ENCODE measurements at places on chromosomes 2 and 18.

DNA sequence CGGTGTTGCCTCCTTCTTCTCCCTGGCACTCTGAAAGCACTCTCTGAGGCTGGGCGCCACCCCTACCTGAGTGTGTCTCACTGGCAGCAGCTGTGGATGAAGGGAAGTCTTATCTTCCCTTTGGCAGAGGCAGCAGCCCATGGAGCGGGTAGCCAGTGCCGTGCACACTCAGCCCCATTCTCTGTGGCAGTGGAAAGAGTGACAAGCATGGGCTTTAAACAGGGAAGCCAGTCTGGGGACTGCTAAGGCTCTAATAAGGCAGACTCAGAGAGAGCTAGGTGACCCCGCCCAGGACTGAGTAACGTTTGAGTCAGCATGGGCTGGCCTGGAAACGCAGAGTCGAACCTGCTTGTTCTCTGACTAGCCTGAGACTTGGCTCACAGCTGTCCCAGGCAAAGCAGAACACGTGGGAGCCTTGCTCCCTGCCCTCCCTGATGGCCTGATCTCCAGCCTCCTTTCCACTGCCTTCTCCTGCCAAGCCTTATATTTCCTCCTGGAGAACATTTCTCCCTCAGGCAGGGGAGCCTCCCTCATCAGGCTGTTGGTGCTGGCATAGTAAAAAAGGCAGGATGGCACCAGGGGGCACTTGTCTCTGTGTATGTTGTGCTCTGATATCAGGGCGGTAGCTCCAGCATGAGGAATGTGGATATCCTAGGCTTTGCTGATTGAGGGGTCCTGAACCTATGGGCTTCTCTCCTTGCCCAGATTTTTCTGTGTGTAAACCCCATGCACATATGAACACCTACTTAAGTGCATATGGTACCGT, 93.9 kb upstream of the LGALSL start:
- DNase-seq = no peak

DNA sequence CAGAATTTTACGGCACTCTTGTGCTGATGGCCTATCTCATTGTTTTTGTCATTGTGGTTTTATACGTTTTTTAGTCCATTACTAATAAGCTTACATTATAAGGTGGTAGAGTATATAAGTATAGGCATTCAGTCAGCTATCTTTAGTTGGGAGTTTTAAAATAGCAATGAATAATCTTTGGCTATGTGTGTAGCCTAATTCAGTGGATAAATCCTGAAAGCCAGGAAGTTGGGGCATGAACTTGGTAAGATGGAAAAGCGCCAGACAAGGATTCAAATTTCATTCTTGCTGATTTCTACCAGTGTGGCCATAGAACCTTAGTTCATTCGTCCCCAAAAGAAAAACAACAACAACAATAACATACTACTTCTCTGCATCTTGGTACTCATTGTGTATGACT, 31.2 kb downstream of the EPC2 start:
- DNase-seq = no peak

DNA sequence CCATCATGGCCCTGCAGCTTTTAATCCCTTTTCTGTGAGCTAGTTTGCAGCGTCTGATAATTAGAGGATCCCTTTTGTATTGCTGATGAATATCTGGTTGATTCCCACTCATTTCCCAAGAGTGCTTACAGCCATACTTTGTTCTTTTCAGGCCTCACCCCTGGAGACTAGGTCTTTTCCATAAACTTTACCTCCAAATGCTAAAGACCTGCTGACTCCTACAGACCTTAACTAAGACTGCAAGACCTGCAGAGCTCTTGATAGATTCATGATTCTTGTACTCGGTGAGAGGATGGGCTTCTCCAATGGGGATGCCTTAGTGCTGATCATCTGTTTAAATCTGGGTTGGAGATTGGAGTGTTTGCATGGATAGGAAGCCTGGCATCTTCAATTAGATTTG, 33.1 kb upstream of the DYNAP start:
- no peak for DNase-seq

GRCh38 chr18:57668021-57668420, 46.4 kb upstream of the NARS1 start:
- no peak for DNase-seq

GRCh38 chr2:18253686-18254197, 306.7 kb downstream of the RDH14 start:
- DNase-seq = no peak

DNA sequence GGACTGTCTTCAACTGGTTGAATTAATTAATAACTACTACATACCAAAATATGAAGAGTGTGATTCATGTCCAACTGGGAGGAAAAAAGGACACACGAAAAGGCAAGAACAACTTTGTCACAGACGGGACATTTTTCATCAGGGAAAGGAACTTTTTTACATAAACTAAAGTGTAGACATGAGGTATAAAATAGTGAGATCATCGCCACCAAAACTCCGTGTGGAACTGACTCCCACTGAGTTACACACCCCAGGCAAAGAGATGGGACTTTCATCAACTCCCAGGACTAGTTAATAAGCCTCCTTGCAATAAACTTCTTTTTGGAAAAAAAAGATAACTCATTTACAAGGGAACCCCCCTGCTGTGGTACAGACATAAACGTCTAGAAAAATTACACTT, 12.9 kb upstream of the NMI start:
- DNase-seq = no peak

DNA sequence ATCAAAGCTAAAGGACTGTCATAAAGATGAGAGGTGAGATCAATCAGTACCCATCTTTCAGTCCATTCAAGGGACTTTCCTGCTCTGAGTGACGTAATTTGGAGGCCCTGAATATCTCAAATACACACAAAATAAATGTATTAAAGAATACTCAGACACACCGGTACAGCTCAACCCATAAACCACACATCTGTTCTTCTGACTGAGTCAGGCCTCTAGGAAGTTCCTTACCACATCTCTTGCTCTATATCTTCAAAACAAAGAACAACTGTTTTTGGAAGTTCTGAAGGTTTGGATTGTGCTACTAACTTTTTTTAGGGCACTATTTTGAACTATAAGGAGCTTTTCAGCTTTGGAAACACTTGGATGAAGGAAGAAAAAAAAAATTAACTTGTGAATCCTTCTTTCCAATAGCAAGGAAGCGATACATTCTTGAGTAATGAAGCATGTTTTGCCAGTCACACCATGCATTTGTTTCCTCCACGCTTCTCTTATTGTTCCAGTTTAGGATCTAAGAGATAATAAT, 866.5 kb upstream of the VRK2 start:
- DNase-seq = no peak

- DNase-seq = peak; percentile 81
These were observed 187.5 kb downstream of the LTBP1 start for GRCh38 chr2:33134086-33134771.

DNA sequence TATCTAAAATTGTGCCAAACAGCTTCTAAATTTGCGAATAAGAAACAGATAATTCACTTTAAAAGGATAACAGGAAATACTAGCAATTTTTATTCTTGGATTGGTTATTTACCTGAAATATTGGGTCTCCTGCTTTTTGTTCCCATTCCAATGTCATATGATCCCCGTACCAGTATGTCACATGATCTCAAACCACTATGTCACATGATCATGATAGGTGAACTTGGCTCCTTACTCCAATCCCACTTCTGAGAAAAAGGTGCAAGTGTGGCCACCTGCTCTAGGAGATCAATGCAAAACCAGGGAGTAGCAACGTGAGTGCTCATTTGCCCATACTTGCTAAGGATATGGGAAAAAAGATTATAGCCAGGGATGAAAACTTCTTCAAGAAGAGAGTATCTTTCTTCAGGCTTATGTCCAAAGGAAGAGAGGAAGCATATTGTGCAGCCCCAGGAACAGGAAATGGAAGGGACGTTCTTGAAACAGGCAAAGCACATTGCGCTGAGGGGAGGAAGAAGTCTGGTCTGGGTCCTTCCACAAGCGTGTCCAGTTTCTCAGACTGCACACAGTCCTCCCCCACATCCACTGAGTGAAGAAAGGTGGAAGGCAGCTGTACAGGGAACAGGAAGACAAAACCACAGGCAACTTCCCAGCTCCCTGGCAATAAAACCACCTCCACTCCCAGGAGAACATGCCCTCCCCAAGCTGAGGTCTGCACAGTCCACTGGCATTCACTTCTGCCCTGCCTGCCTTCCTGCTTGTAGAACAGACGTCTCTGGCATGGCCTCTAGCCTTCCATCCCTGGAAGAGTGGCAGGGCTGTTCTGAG, at the start of gene LYG2:
TSS of gene LYG2 (minus strand) at position 176 of the 828 bp plus-strand sequence. CDS start 1,406 bp downstream, outside the sequence.
- DNase-seq = no peak

DNA sequence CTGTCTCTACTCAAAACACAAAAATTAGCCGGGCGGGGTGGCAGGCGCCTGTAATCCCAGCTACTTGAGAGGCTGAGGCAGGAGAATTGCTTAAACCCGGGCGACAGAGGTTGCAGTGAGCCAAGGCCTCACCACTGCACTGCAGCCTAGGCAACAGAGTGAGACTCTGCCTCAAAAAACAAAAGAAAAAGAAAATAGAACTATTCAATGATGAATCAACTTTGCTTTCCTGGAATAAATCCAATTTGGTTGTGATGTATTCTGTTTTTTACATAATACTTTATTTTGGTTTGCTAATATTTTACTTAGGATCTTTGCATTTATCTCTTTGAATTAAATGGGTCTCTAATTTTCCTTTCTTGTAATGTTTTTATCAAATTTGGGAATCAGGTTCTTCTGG, 86.3 kb upstream of the MBOAT2 start:
- no peak for DNase-seq

DNA sequence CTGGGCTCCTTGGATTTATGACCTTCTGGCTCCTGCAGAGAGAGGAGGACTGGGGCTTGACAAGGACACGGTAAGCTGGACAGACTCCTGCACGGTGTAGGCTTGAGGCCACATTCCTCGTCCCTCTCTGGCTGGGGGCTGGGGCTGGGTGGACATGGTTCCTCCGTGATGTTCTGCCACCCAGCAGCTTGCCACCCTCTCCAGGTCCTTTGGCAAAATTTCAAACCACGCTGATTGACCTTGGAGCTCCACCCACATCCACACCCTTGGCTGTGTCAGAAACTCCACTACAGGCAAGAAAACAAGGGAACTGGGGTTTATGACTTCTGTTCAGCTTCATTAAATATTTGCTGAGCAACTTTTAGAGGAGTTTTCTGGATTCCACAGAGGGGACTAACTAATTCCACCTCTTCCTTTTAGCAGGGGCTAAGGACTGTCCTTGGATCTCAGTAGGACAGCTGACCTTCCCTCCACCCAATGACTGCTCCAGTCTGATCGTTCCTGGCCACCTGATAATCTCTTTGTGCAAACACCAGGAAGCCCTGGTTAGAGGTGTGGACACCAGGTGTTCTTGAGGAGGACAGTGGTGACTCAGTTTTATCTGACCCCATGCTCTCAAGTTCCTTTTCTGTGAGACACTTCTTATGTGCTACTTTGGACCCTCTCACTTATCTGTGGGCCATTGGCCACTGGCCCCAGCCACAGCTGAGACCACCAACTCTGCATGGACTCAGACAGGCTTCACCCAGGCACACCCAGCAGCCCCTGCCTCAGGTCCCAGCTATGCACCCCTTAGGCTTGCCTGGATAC, 29.3 kb downstream of the GPR55 start:
- no peak for DNase-seq

- no peak for DNase-seq
These were observed 190.0 kb downstream of the DSC3 start for GRCh38 chr18:30852541-30852940.

DNA sequence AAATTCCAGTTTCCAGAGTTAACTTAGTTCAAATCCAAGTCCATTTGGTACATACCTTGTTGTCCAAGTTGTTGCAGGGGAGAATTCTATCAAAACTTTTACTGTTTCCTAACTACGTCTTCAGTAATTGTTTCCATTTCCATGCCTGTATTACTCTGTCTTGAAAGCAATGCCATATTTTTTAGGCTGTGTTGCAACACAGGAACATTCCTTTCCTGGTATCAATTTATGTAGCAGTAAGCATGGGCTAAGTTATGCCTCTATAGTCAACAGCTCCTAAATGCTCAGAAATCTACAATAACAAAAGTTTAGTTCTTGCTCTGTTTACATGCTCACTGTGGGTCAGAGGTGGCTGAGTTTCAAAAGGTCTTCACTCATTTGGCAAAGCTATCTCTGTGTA, 1943.8 kb upstream of the PIK3C3 start:
- DNase-seq = no peak

DNA sequence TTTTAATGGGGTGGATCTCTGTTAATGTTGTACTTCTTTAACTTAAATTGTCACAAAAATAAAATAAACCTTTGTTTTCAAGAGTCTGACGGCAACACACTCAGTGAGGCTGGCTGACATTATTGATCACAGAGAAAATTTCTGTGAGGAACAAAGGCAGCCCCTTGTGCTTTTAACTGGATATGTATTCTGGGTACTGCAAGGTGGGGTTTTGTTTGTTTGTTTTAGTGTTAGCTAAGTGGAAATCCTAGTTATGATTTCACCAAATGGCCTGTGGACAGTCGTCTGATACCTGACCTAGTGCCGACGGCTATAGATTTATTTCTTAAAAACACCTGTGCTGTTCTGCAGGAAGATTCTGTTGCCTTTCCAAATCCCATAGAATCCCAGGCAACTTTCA, 1329.5 kb upstream of the ZEB2 start:
- DNase-seq = no peak

GRCh38 chr2:106956879-106957278, 70.9 kb upstream of the ST6GAL2 start:
- no peak for DNase-seq

DNA sequence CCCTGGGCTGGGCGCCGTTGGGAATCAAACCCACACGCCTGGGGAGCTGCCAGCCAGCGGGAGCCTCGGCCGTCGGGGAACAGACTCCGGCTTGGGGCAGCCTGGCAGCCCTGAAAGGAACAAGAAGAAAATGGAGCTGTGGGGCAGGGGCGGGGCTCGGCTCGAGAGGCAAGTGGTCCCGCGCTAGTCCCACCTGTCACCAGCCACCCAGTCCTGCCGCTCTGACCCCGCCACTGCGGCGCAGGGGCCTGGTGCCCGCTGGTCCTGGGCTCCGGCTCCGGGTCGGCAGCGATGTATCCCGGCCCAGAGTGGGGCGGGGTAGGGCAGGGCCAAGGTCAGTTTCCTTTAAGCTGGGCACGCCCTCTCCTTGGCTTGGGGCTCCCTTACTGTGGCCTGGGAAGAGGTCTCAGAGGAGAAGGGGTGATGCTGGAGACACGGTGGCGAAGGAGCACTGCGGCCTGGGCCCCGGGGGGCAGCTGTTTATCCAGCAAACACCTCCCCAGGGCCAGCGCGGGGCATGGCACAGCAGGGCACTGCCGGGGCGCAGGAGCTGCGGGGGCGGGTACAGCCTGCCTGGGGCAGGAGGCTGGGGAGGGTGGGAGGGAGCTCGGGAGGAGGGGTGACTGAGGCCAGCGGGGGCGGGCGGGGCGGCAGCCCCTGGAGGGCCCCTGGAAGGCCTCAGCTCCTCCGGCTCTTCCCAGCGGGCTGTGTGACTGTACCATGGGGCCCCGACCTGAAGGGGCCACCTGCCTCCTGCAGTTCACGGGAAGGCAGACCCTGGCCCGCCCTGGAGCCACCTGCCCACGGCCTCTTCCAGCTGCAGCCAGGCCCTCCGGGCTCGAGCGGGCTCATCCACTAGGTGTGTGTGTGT, 15.6 kb downstream of the ODC1 start:
- DNase-seq = no peak

DNA sequence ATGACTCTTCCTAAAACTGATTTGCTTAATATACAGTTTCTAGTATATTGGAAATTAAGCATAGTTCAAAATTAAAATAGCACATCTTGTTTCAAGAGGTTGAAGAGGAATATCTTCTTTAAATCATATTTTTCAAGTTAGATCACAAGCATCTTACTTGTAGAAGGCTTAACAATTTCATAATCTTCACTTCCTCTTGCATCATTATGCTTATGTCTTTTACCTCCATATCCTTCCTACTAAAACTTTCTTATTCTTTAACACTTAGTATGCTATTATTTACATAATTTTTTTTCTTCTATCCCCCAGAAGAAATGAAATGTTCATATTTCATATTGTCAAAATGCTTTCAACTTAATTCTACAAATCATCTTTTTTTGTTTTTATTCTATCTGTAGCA, 1354.9 kb upstream of the TMEFF2 start:
- DNase-seq = no peak

Measured in NCI-H187 (cell line).